HFFc6 (cell line): ENCODE measurements at places on chromosomes 6 and 20.
A peak's percentile ranks its signal among the peaks of the same experiment; 100 is the strongest.

GRCh38 chr6:142784344-142784743 lies 160.6 kb downstream of the HIVEP2 start:
- H3K4me3 ChIP-seq: no peak overlapping the region
- peaks cover 59% of the 10 kb centered on the region for H3K4me1 ChIP-seq
- H3K27ac ChIP-seq: no peak overlapping the region
- DNase-seq: no peak
- H3K27me3 ChIP-seq: no peaks in the 10 kb centered on the region

GRCh38 chr20:32474967-32475811 lies 109.9 kb downstream of the NOL4L start:
- peaks cover 2% of the 10 kb centered on the region for H3K27me3 ChIP-seq
- peaks cover 11% of the 10 kb centered on the region; the same call in 1 of the 2 replicates for H3K36me3 ChIP-seq
- peak; percentile 91 for DNase-seq
- peak overlapping the region; percentile 96 for H3K27ac ChIP-seq
- H3K4me1 ChIP-seq: peaks cover 53% of the 10 kb centered on the region

GRCh38 chr6:43262000-43262779 lies 18.9 kb downstream of the TTBK1 start:
- no peak overlapping the region for H3K4me3 ChIP-seq
- H3K4me1 ChIP-seq: no peaks in the 10 kb centered on the region
- H3K36me3 ChIP-seq: no peaks in the 10 kb centered on the region
- DNase-seq: no peak
- H3K27ac ChIP-seq: no peak overlapping the region

- H3K4me3 ChIP-seq: no peak overlapping the region
- H3K4me1 ChIP-seq: peaks cover 5% of the 10 kb centered on the region
- no peak overlapping the region for H3K27ac ChIP-seq
- H3K27me3 ChIP-seq: no peaks in the 10 kb centered on the region
- DNase-seq: no peak
Measured at GRCh38 chr20:6116758-6117157, 6.1 kb downstream of the FERMT1 start.

- 0 out of 2 replicates have a peak overlapping the region, but pooled peaks have one; percentile 21 for H3K4me3 ChIP-seq
- peaks cover 48% of the 10 kb centered on the region for H3K4me1 ChIP-seq
- H3K36me3 ChIP-seq: no peaks in the 10 kb centered on the region
- peak; percentile 20 for DNase-seq
- H3K27ac ChIP-seq: peak overlapping the region; percentile 55
- H3K27me3 ChIP-seq: no peaks in the 10 kb centered on the region
Measured at GRCh38 chr20:10537850-10538480, 102.9 kb downstream of the SLX4IP start.

DNA sequence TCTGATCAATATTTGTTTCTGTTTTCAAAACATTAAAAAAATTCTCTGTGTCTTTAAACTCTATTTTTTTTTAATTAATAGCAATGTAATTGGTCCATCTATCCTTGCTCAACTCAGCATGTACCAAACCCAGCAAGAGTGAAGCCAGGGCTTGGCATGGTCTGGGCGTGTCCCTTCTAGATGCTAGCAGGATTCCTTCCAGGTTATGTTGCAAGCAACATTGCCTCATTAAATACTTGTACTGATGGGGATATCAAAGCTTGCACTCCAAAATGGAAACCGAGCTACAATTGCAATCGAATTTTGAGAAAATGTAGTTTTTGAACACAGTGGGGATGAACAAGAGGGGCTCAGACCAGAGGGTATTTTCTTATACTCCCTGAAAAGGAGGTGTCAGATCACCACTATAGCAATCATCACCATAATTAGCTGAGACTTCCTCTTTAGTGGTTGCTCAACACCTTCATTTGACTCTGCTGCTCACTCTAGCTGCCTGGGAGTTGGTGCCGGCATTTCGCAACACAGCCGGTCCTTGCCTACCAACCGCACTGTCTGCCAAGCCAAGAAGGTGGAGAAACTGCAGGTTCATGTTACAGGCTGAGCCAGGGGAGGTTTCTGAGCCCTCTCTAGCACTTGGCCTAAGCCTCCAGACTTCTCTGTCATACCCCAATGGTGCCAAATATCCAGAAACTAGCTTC lies 67.8 kb upstream of the RALGAPA2 start:
- no peaks in the 10 kb centered on the region; the same call in 1 of the 2 replicates for H3K27me3 ChIP-seq
- DNase-seq: no peak
- H3K4me1 ChIP-seq: no peaks in the 10 kb centered on the region
- no peaks in the 10 kb centered on the region for H3K36me3 ChIP-seq

DNA sequence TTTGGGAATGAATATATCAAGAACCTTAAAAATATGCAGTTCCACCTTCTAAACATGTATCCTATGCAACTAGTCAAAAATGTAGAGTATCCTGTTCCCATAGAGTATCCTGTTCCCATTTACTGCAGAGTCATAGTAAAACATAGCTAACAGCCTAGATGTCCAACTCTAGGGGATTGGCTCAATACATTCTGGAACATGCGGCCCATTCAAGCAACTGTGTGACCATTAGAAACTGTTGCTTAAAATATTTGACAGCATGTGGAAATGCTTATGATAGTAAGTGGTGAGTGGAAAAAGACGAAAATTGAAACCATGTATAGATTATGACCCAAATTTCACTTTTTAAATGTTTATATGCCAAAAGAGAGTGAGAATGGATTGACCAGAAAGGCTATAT lies 11.2 kb downstream of the FOXP4 start:
- no peak overlapping the region for H3K27ac ChIP-seq
- no peaks in the 10 kb centered on the region for H3K36me3 ChIP-seq
- H3K27me3 ChIP-seq: no peaks in the 10 kb centered on the region
- no peak for DNase-seq

DNA sequence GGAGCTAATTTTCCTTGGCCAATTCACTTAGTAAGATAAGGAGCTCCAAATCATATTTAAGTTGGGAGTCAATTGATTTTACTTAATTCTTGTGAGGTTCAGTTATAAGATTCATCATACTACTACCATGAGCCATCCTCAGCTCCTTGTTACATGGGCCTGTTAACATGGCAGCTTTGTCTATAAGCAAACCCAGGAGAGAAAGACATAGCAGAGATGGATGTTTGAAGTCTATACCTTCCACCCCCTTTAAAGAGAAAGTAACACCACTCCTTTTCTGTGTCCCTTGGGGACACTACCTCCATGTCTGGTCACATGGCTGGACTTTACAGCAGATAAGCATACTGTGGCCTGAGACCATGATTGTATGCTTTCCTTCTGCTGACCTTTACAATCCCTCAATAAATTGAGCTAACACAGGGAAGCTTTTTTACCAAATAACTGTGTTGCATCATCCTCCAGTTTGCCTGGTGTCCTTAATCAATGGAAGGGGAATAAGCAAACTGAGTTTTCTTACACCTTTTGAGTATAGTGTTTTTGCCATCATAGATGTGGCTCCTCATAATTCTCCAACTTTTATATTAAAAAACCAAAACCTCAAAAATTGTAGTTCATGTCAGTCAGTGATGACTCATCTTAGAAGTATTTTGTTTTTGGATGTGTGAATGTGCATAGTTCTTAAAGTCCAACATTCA lies 9.8 kb upstream of the ZNFX1 start:
- peak overlapping the region; percentile 100 for H3K4me3 ChIP-seq
- H3K4me1 ChIP-seq: peaks cover 78% of the 10 kb centered on the region
- peak overlapping the region; percentile 82 for H3K27ac ChIP-seq
- H3K36me3 ChIP-seq: peaks cover 85% of the 10 kb centered on the region
- H3K27me3 ChIP-seq: peaks cover 44% of the 10 kb centered on the region

DNA sequence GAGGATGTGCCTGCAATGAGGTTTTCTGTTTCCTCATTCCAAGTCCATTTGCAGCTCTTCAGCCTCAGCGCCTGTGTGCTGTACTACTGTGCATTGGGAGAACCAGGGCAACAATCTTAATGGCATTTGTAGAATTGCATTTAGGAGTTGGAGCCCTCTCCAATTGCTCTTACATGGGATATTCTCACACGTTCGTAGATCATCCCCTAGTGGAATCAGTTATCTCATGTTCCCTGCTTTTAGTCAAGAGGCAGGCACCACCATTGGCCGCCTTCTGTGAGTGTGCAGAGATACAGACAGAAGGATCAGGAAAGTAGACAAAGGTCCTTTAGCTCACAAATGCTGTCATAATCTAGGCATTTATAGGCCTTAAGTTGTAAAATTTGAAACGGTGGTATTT lies 84.2 kb upstream of the RGS17 start:
- H3K27me3 ChIP-seq: no peaks in the 10 kb centered on the region
- no peak for DNase-seq
- H3K4me1 ChIP-seq: no peaks in the 10 kb centered on the region
- H3K27ac ChIP-seq: no peak overlapping the region

DNA sequence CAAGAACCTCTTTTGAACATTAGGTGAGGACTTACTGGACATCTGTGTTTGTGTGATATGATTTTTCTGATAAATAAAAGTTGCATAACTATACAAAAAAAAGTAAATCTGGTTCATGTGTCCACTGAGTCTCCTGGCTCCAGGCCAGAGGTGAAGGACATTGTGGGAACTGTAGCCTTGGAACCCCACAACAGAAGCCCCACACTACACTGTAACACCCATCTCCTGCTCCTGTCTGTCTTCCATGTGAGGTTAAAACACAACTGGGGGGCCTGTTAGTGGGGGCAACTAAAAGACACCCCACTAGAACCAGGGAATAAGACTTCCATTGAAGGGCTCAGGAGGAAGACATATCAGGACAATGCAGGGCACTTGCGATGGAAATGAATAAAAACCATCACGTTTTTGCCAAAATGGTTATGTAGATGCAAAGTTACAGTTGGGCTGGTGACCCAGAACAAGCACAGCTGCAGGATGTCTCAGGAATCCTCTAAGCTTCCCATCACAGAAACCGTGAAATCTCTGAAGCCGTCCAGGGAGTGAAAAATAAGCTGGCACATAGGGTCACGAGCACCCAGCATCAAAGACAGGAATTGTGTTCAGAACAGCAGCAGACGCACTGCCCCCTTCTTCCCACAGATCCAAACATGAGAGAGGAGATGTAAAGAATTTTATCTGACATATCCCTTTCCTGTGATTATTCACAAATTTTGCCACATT lies 36.7 kb upstream of the PCSK2 start:
- H3K27me3 ChIP-seq: no peaks in the 10 kb centered on the region
- H3K27ac ChIP-seq: no peak overlapping the region
- H3K4me3 ChIP-seq: no peak overlapping the region
- DNase-seq: no peak

DNA sequence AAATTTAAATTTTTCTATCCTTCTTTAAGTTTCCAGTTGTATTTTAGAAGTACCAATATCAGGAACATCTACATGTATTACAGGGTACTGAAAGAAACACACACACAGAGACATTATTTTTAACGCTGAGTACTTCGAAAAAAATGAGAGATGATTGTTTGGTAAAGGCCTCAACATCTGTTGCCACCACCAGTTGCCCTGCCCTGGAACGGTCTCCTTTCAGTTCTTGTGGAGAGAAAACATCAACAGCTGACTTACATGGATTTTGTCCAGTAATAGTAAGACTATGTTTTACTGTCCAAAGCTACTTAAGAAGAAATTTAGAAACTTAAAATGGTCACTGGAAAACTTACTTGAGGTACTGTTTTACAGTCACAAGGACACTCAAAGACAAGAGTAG lies 16.7 kb downstream of the HMGCLL1 start:
- no peak overlapping the region for H3K27ac ChIP-seq
- H3K4me3 ChIP-seq: no peak overlapping the region
- no peak for DNase-seq
- no peaks in the 10 kb centered on the region for H3K36me3 ChIP-seq

- peaks cover 1% of the 10 kb centered on the region for H3K27me3 ChIP-seq
- DNase-seq: peak; percentile 67
- H3K4me1 ChIP-seq: peaks cover 32% of the 10 kb centered on the region
- peak overlapping the region; percentile 62 for H3K4me3 ChIP-seq
Measured at GRCh38 chr20:1478566-1478965, 11.9 kb upstream of the NSFL1C start.

DNA sequence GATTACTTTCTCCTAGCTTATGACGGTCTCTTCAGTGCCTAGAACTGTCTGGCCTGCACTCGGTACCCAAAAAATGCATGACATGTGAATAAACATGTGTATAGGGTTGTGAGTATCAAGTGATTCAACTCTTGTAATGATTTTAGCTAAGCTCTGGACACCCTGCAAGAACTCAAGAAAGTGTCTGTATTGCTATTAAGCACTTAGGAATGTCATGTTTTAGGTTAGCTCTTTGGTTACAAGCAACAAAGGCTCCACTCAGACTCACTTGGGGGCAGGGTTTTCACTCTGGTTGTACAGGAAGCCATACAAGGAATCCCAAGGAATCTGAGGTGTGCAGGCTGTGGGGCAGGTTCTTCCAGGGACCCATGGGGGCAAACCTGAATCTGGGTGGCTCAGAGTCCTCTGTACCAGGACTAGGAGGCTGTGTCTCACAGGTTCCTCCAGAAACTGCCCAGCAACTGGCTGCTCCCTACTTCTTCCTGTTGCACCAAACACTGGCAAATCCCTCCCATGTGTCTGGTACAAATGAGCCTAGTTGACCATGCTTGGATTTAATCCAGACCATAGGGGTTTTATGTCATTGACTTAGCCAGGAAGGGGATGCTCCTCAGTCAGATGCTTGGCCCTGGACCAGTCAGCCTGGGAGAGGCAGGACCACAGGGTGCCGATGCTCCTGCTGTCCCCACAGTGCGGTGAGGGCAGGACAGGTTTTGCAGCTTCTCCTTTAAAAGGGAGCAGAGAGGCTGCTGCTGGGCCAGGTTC lies 77.9 kb upstream of the CDH4 start:
- H3K27ac ChIP-seq: no peak overlapping the region
- no peaks in the 10 kb centered on the region for H3K4me1 ChIP-seq
- peak; percentile 53 for DNase-seq
- no peak overlapping the region for H3K4me3 ChIP-seq

DNA sequence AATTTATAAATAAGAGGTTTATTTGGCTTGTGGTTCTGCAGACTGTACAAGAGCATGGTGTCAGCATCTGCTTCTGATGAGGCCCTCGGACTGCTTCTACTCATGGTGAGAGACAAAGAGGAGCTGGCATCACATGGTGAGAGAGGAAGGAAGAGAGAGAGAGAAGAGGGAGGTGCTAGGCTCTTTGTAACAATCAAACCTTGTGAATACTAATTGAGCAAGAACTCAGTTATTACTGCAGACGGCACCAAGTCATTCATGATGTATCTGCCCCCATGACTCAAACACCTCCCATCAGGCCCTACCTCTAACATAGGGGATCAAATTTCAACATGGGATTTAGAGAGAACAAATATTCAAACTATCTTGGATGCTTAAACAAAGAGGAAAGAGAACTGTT lies 6.3 kb upstream of the SIRPG start:
- H3K27ac ChIP-seq: no peak overlapping the region
- H3K36me3 ChIP-seq: no peaks in the 10 kb centered on the region
- no peak overlapping the region for H3K4me3 ChIP-seq
- no peak for DNase-seq
- H3K4me1 ChIP-seq: peaks cover 10% of the 10 kb centered on the region

GRCh38 chr6:129683601-129684322 lies 26.2 kb downstream of the ARHGAP18 start:
- peaks cover 49% of the 10 kb centered on the region for H3K36me3 ChIP-seq
- DNase-seq: peak; percentile 98
- H3K4me1 ChIP-seq: peaks cover 94% of the 10 kb centered on the region
- peak overlapping the region; percentile 72 for H3K4me3 ChIP-seq
- peaks cover 4% of the 10 kb centered on the region; the same call in 1 of the 2 replicates for H3K27me3 ChIP-seq

DNA sequence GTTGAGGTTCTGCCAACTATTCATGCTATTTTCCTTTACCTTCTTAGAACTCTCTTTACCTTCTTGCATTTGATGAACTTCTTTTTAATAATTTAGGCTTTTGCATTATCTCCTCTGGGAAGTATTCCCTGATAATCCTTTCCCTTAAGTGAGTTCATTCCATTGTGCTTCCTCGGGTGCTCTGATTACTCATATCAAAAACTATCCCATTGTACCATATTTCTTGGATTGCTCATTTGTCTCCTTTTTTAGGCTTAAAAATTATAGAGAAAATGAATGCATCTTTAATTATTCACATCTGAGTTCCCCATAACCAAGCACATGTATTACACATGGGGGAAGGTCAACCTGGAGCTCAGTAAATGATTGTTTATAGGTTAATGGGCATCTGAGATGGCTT lies 2.5 kb downstream of the CALHM4 start:
- peak overlapping the region; percentile 87 for H3K27ac ChIP-seq
- no peaks in the 10 kb centered on the region for H3K36me3 ChIP-seq
- peaks cover 64% of the 10 kb centered on the region for H3K4me1 ChIP-seq
- no peaks in the 10 kb centered on the region for H3K27me3 ChIP-seq
